ENCODE measurements at places on chromosomes 2 and 18.

DNA sequence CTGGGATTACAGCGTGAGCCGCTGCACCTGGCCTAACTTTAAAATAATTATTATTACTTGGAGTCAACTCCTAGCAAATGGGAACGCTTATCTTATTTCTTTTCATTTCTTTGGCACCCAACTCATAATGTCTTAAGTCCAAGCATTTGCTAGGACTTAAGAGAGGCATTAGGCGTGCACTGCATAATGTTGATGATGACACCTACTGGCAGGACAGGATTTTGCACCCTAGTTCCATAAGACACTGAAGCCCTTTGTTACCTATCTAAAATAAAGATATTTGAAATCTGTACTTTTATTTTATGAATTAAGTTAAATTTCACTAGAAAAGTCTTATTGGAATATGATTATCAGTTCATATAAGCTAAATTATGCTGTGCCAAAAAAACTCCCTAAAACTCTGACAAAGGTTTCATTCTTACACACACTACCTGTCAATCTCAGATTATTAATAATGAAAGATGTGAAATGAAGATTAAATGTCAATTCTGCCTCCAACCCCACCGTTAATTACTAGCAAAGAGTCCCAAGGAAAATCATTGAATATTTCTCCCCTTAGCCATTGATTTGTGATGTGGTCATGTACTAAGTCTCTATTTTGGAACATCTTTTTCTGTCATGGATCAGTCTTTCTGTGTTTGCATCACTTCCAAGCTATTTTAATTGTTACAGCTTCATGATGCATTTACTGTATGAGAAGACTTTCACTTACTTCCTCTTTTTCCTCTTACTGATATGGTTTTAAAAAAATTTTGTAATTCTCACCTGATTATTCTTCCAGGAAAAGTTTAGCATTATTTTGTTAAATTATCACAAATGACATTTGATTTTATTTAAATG, 12.7 kb upstream of the CDH2 start:
- DNase-seq = peak; percentile 65
- no peaks in the 10 kb centered on the region for H3K4me1 ChIP-seq
- H3K36me3 ChIP-seq = no peaks in the 10 kb centered on the region
- no peak overlapping the region for H3K27ac ChIP-seq
- H3K4me3 ChIP-seq = no peak overlapping the region
- H3K27me3 ChIP-seq = no peaks in the 10 kb centered on the region

DNA sequence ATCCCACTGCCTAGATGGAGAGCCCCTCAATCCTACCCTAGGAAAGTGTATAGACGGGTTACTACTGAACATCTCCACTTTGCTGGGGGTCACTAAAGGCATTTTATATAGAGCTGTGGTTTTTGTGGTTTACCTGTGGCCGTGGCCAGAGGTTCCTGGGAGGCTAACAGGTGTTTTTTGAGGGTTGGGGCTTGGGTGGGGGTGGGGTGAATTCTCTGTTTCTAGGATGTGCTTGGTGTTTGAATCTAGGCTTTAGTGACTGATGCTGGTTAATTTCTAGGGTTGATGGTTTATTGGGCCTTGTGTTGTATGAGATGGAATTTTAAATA, 7.7 kb downstream of the HOXD8 start:
- peaks cover 9% of the 10 kb centered on the region for H3K4me1 ChIP-seq
- H3K36me3 ChIP-seq = no peaks in the 10 kb centered on the region
- H3K27me3 ChIP-seq = peaks cover 86% of the 10 kb centered on the region
- no peak overlapping the region for H3K4me3 ChIP-seq
- H3K27ac ChIP-seq = no peak overlapping the region
- DNase-seq = no peak

DNA sequence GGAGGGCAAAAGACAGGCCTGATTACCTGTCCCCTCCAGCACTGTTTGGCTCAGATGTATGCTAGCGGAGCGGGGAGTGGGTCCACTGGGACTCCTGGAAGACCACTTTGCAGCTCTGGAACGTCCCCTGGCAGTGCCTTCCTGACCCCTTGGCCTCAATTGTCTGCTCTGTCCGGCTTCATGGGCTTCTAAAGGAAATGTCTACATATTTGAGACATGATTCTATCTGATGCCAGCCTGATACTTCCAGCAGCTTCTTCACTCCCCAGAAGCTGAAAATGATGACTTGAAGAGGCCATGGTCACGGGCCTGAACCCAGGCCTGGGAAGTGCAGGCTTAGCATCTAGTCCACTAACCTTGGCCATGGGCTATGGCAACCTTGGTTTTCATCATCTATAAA, 112.1 kb downstream of the ACAA2 start:
- H3K36me3 ChIP-seq = no peaks in the 10 kb centered on the region
- no peak overlapping the region for H3K4me3 ChIP-seq
- no peak for DNase-seq
- H3K4me1 ChIP-seq = no peaks in the 10 kb centered on the region
- no peak overlapping the region for H3K27ac ChIP-seq

GRCh38 chr2:80499095-80499494, 194.5 kb upstream of the LRRTM1 start:
- H3K27ac ChIP-seq = no peak overlapping the region
- no peaks in the 10 kb centered on the region for H3K27me3 ChIP-seq
- H3K4me1 ChIP-seq = no peaks in the 10 kb centered on the region
- no peak for DNase-seq
- no peaks in the 10 kb centered on the region for H3K36me3 ChIP-seq

GRCh38 chr18:27661320-27662018, 476.4 kb upstream of the CHST9 start:
- no peaks in the 10 kb centered on the region for H3K36me3 ChIP-seq
- no peak overlapping the region for H3K4me3 ChIP-seq
- no peaks in the 10 kb centered on the region for H3K27me3 ChIP-seq
- H3K4me1 ChIP-seq = no peaks in the 10 kb centered on the region
- no peak overlapping the region for H3K27ac ChIP-seq

DNA sequence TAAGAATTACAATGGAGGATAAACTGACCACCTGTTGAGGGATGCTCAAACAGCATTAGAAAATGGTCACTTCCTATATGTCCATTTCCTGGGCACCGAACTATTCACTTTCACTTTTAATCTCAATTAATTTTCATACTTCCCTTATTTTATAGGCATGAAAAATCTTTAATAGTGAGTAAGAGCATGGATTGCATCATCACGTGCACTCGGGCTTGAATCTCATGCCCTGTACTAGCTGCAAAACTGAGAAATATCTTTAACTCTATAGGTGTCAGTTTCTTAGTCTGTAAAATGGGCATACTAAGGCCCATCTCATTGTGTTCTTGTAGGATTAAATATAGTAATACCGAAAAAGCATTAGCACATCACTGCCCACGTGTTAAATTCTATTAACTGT, 183.9 kb upstream of the FIGN start:
- H3K27me3 ChIP-seq = no peaks in the 10 kb centered on the region
- H3K36me3 ChIP-seq = no peaks in the 10 kb centered on the region
- no peaks in the 10 kb centered on the region for H3K4me1 ChIP-seq
- DNase-seq = no peak
- no peak overlapping the region for H3K27ac ChIP-seq
- no peak overlapping the region for H3K4me3 ChIP-seq

DNA sequence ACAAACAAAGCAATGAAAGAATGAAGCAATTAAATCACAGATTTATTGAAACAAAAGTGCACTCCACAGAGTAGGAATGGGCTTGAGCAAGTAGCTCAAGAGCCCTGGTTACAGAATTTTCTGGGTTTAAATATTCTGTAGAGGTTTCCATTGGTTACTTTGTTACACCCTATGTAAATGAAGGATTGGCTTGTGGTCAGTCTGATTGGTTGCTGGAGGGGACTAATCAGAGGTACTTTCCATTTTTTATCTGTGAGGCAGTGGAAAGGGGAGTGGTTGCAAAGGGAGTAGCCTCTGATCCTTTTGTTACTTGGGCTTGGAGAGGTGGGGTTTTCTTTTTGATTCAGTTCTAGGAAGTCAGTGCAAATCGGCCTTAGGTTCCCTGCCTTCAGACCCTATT, 253.3 kb downstream of the ARL6IP6 start:
- H3K27me3 ChIP-seq = no peaks in the 10 kb centered on the region
- no peaks in the 10 kb centered on the region for H3K36me3 ChIP-seq
- no peak overlapping the region for H3K27ac ChIP-seq
- no peak for DNase-seq
- no peaks in the 10 kb centered on the region for H3K4me1 ChIP-seq
- H3K4me3 ChIP-seq = no peak overlapping the region

- no peak overlapping the region for H3K4me3 ChIP-seq
- H3K27me3 ChIP-seq = no peaks in the 10 kb centered on the region
- H3K36me3 ChIP-seq = no peaks in the 10 kb centered on the region
Observed at GRCh38 chr18:50720325-50720674, 99.5 kb downstream of the MRO start.

- peak; percentile 10 for DNase-seq
- no peaks in the 10 kb centered on the region for H3K36me3 ChIP-seq
- H3K27ac ChIP-seq = no peak overlapping the region
- no peak overlapping the region for H3K4me3 ChIP-seq
- peaks cover 16% of the 10 kb centered on the region for H3K27me3 ChIP-seq
Observed at GRCh38 chr18:35949090-35949489, 23.4 kb upstream of the RMP24 start.

- H3K27ac ChIP-seq = no peak overlapping the region
- no peaks in the 10 kb centered on the region for H3K27me3 ChIP-seq
- peaks cover 13% of the 10 kb centered on the region for H3K4me1 ChIP-seq
- DNase-seq = no peak
Observed at GRCh38 chr18:46856973-46857372, 60.3 kb downstream of the PIAS2 start.

GRCh38 chr2:19021100-19021476, 337.3 kb downstream of the OSR1 start:
- H3K4me1 ChIP-seq = no peaks in the 10 kb centered on the region
- DNase-seq = no peak
- H3K36me3 ChIP-seq = no peaks in the 10 kb centered on the region
- H3K4me3 ChIP-seq = no peak overlapping the region
- no peak overlapping the region for H3K27ac ChIP-seq

DNA sequence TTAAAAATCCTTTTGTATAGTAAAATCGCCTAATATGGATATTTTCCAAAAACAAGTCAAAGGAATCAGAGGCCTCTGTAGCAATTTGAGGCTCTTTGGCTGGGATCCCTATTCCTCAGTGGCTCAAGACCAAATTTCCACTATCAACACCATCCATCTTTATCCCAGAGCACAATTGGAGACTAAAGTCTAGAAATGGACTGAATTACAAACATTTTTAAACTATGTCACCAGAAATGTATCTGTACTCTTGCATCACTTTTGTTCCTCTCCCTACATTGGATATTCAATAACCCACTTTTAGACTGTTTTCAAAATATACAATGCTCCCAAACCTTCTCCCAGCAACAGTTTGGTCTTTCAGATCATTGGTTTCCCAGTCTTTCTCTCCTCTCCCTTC, 140.4 kb upstream of the KLHL29 start:
- H3K4me3 ChIP-seq = no peak overlapping the region
- H3K27ac ChIP-seq = no peak overlapping the region
- no peak for DNase-seq
- no peaks in the 10 kb centered on the region for H3K4me1 ChIP-seq

DNA sequence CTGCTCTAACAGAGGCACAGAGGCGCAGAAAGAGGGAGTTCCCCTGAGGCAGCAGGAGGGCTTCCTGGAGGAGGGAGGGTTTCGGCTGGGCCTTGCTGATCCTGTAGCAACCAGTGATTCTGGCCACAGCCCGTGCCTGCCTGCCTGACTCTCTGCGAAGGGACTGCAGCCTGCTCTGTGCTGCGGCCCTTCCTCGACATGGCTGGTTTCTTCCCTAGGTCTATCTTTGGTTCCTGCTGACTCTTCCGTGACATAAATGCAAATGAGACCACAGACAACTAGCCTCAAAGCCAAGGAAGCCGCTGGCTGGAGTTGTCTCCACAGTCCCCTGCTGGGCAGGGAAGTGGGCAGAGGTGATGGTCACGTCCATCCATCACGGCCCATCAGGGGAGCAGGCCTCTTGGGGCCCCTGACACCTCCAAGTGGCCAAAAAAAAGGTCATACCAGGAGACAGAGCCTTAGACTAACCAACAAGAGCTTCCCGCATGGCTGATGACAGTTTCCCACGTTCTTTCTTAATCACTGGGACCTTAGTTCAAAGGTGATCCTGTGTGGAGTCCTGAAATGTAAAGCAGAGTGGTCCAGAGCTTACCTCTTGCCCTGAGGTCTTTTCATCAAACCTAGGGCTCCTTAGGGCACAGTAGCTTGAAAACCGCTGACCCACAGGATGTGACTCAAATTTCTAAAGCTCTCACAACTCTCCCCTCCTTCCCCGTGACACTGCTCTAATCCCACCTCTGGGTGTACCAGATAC, 55.3 kb downstream of the HS1BP3 start:
- H3K4me3 ChIP-seq = no peak overlapping the region
- no peaks in the 10 kb centered on the region for H3K36me3 ChIP-seq
- H3K27ac ChIP-seq = peak overlapping the region; percentile 38

DNA sequence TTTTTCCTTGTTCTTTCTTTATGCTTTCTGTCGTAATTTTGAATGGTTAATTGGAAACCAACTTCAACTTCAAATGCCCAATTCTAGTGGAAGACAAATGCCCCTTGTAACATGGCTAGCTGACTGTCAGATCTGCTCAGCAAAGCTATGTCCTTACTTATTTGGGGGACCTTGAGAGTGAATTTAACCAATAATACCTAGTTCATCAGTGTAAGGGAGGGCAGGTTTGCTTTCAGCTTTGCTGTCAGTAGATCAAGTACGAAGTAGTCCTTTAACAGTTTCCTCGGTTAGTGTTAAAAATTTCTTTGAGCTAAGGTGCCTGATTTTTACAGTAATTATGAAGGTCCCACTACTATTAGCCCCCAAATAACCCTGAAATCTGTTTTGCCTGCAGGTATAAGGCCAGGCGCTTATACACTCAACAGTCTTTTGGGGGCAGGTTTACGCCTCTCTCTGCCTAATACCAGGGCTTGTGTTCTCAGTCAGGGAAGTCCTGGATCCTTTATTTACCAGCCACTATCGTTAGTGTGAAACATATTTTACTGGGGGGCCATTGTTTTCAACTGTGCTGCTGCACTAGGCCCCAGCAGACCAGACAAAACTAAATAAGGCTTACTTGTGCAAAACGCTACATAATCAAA, 165.1 kb upstream of the KCNJ3 start:
- H3K27ac ChIP-seq = no peak overlapping the region
- no peaks in the 10 kb centered on the region for H3K27me3 ChIP-seq
- DNase-seq = no peak
- no peaks in the 10 kb centered on the region for H3K4me1 ChIP-seq
- no peak overlapping the region for H3K4me3 ChIP-seq

DNA sequence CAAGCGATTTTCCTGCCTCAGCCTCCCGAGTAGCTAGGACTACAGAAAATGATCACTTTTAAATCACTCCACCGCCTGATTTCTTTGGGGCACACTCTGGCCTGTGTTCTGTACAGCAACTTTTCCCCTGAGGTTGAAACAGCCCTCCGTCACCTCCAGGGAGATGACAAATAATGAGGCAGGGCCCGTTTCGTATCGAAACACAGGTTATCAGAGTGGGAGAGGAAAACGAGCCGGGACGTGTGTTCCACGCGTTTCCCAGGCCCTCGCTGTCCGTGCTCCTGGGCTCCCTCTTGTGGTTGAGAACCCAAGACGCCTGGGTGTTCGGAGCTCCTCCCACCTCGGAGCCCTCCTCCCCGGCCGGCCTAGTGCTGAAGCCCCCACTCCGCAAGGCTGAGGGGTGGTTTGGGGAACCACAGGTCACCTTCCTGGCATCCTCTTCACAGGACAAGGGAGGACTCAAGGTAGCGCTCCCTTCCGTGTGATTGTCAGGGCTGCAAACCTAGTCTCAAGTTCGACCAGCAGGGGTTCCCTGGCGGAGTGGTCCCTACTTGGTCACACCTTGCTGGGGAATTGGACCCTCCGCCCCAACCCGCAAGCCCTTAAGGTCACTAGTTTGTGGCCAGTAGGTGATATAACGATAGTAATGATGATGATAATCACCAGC, 12.8 kb downstream of the ATP6V1B1 start:
- H3K27me3 ChIP-seq = peaks cover 23% of the 10 kb centered on the region
- peak overlapping the region; percentile 83 for H3K4me3 ChIP-seq
- peaks cover 16% of the 10 kb centered on the region for H3K4me1 ChIP-seq
- peak; percentile 93 for DNase-seq

All from activated CD4-positive, alpha-beta T cell treated with anti-CD3 and anti-CD28 coated beads, Interleukin-2, amount 10 ng/mL, durations not matched to agents 24 days and 14 days (primary cell).